ENCODE measurements at places on chromosomes 4 and X.

DNA sequence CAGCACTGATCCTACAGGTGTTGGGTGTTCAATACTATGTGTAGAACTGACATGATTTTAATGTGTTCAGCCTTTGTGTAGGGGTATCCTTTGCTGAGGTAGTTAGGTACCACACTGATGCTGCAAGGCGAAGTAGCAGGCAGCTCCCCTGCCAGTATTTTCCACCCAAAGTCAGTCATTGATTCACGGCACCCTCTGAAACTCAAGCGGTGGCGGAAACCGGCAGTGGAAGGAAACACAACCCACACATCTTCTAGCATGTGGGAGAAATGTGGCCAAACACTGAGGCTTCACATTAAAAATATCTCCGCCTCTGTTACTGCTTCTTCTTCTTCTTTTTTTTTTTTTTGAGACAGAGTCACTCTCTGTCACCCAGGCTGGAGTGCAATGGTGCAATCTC, 126.3 kb downstream of the AASDH start:
- DNase-seq = no peak

GRCh38 chr4:163166041-163166579, 580 bp downstream of the NAF1 start:
- DNase-seq = no peak

DNA sequence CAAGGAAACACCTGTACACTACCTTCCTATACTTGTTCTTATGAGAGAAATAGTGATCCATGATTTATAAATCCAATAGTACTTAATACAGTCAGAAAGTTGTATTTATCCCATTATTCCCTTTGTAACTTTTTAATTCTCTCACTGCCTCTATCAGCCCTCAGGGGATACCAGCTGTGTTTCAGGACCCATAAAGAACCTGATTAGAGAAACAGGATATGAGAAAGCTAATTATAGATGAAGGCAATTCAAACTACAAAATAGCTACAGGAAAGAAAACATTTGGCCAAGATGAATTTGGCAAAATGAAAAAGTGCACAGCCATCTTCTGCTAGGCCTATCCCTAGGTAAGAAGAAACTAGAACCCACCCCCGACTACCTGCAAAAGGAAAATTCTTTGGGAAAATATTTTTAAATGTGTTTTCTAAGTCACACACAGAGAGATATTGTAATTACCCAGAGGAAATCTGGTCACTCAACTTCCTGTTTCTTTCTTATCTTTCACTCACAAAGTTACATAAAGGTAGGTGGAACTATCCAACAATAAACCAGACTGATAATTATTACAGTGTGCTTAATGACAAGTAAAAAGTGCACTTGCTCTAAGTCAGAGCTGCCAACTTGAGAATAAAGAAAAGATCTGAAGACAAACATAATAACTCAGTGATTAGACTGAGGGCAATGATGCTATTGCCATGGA, 836.5 kb upstream of the HTR2C start:
- no peak for DNase-seq

DNA sequence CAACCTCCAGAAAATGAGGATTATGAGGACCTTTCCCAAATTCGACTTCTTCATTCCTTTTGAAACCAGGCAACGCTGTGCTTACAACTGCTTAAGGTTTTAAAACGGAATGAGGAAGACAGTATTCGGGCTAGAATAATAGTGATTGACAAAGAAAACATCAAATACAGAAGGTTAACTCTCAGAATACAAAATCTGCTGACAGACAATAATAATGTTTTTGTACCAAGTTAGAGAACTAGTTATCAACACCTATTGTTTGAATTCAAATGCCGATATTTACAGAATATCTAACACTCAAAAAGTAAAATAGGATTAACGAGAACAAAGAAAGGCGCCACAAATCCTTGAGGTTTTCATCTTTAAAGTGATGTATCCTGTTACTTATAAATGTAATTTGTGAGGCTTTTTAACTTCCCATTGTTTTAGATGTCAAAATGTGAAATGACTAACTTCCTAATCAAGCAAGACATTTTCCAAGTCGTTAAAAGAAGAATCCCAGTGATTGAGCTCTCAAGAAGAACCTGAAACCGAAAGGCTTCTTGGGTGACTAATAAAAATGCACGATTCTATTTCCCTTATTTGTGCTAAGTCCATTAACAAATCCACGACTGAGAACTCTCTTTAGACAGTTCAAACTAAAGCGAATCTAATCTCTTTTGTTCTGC, 118.3 kb downstream of the SORBS2 start:
- no peak for DNase-seq

DNA sequence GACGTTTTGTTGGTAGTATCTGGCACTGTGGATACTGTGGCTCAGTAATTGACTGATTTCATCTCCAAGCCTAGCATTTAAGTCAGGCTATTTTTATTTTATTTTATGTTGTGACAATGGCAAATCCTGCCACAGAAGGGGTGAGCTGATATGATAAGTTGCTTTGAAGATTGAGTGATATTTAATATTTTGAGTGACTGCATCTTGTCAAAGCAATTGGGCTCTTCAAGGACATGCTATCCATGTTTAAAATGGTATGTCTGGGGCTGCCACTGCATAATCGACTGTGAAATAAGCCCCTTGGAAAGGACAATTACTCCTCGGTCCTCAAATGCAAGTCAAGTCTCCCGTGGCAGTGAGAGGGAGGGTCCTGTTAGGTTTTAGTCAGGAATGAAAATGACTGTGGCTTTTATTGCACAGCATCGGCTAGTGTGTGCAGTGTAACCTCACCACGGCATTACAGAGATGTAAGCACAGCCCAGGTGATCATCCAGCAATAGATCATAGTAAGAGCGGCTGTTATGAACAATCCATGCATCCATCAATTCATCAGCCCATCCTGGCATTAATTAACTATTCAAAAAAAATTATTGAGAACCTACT, 178.2 kb downstream of the GBA3 start:
- no peak for DNase-seq

DNA sequence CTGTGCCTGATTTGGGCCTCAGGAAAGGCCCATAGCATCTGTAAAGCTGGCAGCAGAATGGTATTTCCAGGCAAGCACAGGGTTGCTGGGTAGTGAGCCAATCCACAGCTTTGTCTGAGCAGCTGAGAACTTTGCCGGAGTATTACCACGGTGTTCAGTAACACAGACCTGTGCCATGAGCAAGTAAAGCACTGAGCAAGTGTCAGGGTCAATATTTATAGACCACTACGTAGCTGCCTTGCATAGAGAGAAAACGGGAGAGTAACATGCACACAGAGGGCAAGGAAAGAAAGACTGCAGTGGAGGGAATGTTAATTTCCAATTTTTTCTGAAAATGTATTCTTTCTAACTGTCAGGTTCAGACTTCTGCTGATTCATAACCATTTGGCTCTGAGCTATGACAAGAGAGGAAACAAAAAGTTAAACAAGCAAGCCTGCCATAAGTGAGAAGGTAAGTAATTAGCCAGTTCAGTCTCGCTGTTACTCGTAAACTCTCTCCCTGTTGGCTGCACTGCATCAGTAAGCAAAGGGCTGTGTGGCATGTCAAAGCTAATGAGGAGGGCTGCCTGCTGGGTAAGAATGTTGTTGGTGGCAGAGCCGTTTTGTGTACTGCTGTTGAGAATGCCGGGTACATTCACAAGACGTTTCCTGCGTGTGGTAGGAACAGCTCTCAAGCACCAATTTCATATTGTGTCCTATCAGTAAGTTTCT, 238.1 kb downstream of the BMPR1B start:
- DNase-seq = no peak

GRCh38 chrX:9438933-9439494, 25.8 kb upstream of the TBL1X start:
- no peak for DNase-seq

DNA sequence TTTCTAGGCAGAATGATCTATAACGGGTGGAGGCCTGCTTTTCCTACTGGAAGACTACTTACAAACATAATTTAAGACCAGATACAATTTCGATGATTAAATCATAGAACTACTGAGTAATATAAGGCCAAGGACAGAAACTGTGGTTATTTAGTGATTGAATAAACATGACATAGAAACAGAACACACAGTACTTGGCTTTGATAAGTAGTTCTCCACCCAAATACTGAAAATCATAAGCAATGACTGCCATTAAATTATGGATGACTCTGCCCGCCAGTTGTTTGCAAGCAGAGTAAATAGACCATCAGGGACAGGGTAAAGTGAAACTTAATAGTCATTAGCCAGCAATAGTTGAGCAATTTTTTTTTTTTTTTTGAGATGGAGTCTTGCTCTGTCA, 17.2 kb upstream of the SMIM14 start:
- DNase-seq = no peak

DNA sequence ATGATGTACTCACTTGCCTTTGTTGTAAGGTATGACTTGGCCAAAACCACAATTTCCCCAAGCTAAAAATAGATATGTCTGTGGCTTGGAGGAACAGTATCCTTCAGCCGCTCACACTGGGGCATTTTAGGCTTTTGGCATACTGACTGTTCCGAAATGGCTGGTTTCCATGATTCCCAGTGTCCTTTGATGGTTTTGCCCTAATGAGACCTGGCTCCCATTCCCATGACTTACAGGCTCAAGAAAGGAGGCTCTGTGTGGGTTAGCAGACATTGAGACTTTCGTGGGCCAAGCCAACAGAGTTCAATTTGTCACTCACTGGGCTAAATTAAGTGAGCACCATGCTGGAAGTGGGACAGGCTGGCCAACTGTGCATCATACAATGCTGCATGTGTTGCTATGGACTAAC, 150.6 kb downstream of the CEP135 start:
- DNase-seq = no peak

GRCh38 chr4:15756361-15756861, 21.7 kb upstream of the CD38 start:
- no peak for DNase-seq

DNA sequence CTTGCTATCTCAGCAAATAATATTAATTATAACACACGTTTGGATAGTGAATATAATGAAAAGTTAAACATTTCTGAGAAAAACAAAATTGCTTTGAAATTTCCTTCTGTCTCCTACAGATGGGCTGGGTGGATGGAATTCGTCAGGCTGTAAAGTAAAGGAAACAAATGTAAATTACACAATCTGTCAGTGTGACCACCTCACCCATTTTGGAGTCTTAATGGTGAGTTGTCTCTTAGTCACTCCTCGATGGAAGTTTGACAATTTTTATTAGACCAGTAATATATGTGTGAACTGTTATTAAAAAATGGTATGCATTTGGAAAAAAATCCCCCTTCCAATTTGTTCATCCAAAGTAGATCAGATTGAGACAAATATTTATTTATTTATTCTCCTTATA, 92.5 kb upstream of the BRS3 start:
- no peak for DNase-seq

DNA sequence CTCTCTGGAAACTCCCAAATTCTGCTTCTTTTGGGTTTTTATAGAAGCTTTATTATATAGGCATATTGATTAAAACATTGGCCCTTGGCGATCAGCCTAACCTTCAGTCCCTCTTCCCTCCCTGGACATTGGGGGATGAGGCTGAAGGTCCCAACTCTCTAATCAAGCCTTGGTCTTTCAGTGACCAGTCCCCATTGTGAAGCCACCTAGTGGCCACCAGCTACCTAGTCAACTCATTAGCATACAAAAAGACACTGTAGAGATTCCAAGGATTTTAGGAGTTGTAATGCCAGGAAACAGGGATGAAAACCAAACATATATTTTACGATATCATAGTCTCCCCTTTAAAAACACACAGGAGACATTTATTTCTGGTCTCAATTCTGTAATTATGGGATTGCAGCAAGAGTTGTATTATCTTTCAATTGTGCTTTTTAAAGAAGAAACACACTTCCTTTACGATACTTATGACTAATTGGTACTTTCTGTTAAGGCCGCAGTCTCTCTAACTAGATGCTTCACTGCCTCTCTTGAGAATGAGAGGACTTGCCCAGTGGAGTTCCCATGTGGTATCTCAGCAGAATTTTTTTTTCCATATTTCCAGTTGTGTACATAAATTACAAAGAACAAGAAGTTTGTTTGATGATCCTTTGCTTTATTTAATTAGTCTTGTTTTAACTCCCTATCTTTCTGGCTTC, 58.2 kb downstream of the WDR17 start:
- DNase-seq = no peak

- no peak for DNase-seq
These were observed 13.5 kb upstream of the FGG start for GRCh38 chr4:154625971-154626370.

GRCh38 chr4:142815834-142816233, 30.3 kb downstream of the INPP4B start:
- no peak for DNase-seq

DNA sequence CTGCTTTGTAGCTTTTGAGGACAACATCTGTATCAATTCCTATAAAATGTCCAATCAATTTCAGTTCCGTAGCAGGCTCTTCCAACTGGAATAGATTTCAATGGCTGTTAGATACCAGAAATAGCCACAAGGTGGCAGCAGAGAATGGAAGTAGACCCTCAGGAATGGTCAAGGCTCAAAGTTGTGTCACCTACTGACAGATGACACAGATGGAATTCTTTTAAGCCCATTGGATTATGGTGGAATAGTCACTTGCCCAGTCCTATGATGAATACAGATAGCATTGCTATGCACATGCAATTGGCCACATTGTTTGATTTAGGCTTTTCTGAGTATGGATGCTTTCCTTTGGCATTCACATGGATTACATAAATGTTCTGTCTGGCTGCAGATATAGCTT, 130.4 kb upstream of the RADX start:
- DNase-seq = peak; percentile 10

DNA sequence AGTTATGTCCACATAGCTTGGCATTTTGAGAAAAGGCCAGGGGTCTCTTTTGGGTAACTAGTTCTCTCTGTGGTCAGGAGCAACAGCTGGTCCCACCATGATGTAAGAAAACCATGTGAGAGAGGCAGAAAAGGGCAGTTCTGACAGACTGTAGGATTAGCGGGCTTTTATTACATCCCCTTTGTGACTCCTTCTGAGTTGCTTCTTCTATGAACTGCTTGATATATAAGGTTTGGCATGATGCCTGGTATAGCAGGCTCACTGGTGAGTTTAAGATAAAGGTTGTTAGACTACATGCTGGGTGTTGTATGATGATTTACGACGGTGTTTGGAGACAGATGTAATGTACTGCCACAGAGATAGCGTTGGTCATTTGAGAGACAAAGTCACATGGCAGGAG, 2308.1 kb upstream of the AGA start:
- DNase-seq = peak; percentile 27

- no peak for DNase-seq
These were observed 68.2 kb downstream of the FAT4 start for GRCh38 chr4:125382995-125383394.

DNA sequence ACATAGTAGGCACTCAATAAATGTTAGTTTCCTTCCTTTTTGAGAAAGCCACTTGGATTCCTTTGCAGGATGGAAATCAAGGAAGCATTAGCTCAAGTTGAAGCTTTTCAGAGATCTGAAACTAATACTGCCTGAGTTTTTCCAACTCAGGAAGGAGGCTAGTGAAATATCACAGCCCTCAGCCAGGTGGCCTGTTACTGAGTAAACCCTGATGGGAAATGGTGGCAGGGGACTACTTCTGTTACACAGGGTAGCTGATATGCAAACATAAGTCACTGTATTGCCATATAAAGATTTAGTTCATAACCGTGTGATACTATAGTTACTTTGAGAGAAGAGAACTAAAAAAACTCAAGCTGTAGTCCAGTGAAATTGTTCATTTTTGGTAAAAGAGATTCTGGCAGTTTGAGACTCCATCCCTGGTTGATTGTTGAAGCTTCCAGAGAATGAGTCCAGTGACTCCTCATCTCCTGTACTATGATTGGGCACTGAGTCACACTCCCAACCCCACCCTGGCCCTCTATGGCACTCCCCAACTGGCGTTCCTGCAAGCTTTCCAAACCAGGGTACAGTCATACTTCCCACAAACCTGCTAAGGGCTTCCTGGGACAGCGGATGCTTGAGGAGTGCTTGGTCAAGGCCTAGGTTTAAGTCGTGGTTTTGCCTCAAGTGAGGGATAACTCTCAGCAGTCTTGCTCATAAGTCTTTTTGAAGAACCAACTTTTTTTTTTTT, 81.8 kb downstream of the MID1IP1 start:
- no peak for DNase-seq
